KBM-7 (cell line): ENCODE measurements at places on chromosomes 13 and 19.

GRCh38 chr13:111413407-111414187, 93.2 kb downstream of the TEX29 start:
- DNase-seq = no peak

DNA sequence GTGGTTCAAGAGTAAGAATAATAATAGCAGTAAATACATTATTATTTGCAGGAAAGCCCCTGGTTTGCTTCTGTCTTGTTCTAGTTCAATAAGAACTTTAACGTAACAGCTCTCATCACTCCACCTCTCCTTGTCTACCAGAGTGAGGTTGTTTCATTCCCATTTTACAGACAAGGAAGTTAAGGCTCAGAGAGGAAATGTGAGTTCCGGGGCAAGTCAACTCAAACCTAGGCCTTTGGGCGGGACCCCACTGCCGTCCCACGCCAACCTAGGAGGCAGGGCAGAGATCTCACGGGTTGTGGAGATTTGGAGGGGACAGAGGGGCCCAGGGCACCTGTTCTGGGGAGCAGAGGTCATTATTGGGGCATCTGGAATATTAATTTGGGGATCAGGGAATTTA, 1.5 kb downstream of the MAP4K1 start:
- DNase-seq = no peak

GRCh38 chr19:38004186-38004520, 97.1 kb downstream of the SIPA1L3 start:
- no peak for DNase-seq

- no peak for DNase-seq
Observed at GRCh38 chr19:47766670-47767069, 11.8 kb upstream of the SELENOW start.

GRCh38 chr13:99237981-99238662, 20.1 kb downstream of the GPR18 start:
- no peak for DNase-seq

DNA sequence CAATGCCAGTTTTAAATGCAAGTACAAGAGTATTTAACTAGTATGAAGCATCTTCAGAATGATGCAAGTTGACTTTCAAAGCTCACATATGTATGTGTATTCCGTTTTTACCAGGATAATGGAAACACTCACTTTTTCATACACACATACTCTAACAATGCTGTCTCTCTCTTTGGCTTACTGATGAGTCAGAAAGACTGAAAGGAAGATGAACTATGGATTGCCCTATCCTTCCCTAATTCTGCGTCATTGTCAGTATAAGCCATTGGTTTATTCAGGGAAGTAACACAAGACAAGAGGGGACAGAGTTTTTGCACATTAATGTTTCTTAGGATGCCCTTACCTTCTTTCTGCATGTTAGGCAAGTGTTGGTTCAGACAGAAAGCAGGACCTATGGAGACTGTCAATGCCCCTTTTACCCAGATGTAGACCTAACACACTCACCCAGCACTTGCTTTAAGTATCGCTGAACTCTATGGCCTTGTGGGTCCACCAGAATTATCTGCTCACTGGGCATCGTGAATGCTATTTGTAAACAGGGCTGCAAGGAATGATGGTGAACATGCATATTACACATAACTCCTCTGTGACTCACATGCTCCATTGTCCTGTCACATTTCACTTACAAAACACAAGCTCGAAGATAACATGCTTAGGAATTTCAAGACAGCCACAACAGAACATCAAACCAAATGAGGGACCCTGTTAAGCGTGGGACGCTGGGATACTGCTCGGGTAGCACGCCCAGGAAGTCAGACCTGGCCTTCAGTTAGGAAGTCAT, 10.0 kb upstream of the OXGR1 start:
- DNase-seq = no peak

GRCh38 chr13:113589961-113590339, 5.4 kb downstream of the TFDP1 start:
- no peak for DNase-seq

DNA sequence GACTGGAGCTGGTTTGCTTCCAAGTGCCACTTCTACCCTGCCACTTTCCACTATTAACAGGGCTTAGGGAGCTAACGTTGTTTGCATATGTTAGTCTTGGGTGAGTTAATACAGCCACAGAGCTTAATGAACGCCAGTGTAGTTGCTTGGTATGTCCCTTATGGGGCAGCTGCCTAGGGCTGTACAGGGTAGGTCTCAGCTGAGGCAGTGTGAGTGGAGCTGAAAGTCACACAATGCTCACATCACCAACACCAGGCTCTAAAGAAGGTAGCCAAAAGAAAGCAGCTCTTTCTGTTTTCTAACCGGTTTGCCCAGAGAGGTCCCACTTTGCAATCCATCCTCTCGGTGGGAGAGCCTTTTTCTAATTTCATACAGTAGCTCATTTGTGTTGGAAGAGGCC, 186.2 kb downstream of the RGCC start:
- DNase-seq = no peak

DNA sequence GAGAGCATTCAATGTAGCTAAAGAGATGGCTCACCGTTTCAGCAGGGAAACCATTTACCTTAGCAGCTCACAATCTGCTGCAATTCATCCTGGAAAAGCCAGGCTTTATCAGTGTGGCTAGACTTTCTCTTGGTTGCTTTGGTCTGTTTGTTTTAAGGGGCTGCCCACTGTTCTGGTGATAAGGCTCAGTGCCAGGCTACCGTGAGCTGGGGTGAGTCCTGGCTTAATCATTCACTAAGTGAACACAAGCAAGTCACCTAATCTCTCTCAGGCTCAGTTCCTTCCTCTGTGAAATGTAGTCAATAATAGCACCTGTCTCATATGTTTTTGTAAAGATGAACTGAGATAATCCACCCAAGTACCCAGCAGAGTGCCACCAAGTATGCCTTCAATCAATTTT, 229.0 kb downstream of the TEX29 start:
- no peak for DNase-seq

GRCh38 chr19:35608251-35608650, 4.3 kb upstream of the HAUS5 start:
- no peak for DNase-seq

GRCh38 chr19:53553865-53554791, 16.2 kb downstream of the ZNF331 start:
- no peak for DNase-seq

- no peak for DNase-seq
Observed at GRCh38 chr13:24064371-24064770, 96.1 kb upstream of the SPATA13 start.

GRCh38 chr19:35851213-35852028, 883 bp downstream of the NPHS1 start:
- DNase-seq = no peak

DNA sequence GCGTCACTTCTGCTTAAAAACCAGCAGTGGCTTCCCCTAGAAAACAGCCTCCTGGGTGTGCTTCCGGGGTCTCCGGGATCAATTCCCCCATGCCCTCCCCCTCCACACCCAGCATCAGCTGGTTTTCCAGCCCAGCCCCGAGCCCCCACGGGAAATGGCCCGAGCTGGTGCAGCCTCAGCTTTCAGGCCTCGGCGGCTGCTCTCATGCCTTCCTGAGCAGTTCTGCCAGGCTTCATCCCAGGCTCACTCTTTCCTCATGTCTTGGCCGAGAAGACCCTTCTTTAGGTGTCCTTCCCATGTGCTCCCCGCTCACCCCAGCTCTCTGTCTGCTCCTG, 103.1 kb upstream of the RNF113B start:
- no peak for DNase-seq
